ENCODE measurements at places on chromosomes 2 and 18.

DNA sequence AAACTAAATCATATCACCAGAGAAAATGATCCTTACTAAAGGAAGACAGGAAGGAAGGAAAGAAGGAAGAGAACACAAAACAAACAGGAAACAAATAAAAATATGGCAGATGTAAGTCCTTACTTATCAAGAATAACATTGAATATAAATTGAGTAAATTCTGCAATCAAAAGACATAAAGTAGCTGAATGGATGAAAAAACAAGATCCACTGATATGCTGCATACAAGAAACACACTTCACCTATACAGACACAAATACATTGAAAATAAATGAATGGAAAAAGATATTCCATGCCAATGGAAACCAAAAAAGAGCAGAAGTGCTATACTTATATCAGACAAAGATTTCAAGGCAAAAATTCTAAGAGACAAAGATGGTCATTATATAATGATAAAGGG lies 18.0 kb upstream of the SRD5A2 start:
- DNase-seq, result no peak

- DNase-seq, result no peak
Observed at GRCh38 chr2:58019229-58019628, 27.4 kb upstream of the VRK2 start.

DNA sequence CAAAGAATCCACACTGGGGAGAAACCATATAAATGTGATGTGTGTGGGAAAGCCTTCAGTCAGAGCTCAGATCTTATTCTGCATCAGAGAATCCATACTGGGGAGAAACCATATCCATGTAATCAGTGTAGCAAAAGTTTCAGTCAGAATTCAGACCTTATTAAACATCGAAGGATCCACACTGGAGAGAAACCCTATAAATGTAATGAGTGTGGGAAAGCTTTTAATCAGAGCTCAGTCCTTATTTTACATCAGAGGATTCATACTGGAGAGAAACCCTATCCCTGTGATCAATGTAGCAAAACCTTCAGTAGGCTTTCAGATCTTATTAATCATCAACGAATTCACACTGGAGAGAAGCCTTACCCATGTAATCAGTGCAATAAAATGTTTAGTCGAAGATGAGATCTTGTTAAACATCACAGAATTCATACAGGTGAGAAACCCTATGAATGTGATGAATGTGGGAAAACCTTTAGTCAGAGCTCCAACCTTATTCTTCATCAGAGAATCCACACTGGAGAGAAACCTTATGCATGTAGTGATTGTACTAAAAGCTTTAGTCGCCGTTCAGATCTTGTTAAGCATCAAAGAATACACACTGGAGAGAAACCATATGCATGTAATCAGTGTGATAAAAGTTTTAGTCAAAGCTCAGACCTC lies 16.7 kb upstream of the ZSCAN30 start:
- no peak for DNase-seq

- DNase-seq, result no peak
Observed at GRCh38 chr2:227347117-227347516, 22.1 kb downstream of the MFF start.

DNA sequence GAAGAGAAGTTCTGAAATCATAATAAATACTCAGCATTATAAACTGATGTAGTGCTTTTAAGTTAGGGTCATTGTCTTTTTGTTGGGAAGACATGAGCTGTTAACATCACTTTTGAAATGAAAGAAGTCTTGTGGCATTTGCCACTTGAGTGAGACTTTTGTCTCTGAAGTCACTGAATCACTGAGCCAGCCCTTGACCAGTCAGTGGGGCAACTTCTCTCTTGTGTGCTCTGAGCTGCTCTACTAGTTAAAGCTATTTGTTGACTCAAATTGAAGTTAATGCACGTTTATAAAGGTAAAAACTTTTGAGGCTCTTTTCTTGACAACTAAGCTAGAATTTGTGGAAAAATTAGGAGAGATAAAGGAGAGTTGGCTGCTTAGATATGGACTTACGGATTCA lies 6.7 kb downstream of the WDR43 start:
- no peak for DNase-seq

- no peak for DNase-seq
Observed at GRCh38 chr2:210541290-210541902, 15.0 kb upstream of the CPS1 start.

- DNase-seq, result no peak
Observed at GRCh38 chr2:3192920-3193319, 184.7 kb downstream of the EIPR1 start.

DNA sequence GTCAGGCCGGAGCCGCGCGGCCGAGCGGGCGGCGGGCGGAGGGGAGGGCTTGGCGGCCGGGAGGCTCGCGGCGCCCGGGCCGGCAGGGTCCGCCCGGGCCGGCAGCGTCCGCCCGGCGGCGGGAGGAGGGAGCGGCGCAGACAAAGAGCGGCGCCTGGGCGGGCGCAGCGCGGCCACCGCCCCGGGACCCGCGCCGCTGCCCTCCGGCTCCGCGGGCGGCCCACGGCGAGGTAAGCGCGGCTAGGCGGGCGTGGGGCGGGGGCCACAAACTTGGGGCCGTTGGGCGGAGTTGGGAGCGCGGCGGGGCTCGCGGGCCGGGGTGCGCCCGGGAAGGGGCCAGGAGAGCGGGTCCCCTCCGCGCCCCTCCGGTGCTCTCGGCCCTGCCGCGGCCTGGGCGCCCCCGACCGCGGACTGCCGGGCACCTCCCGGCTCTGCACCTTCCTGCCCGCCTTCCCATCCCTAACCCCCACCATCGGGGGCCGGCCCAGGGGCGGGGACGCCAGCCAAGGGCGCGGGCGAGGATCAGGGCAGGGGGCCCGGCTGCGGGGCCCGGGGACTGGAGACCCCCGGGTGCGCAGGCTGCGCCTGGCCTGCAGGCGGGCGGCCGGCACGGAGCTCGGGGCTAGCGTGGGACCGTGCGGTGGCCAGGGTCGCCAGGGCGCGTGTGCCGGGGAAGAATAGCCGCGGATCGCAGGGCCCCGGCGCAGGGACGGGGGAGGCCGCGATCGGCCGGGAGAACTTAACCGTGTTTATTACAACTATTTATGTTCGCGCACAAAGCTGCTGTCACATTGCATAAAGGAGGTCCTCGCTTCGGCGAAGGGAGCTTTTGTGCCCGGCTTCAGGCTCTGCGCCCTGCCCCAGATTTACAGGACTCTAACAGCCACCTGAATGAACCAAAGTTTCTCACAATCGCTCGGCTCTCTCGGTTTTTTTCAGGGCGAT lies at the start of gene NCK2:
Gene NCK2 (plus strand): TSS at position 4 of the 945 bp plus-strand sequence. CDS start 110,152 bp downstream, outside the sequence.
- no peak for DNase-seq

- no peak for DNase-seq
Observed at GRCh38 chr2:3728104-3729054, 25.0 kb downstream of the DCDC2C start.

- no peak for DNase-seq
Observed at GRCh38 chr2:240532031-240532775, 25.6 kb downstream of the ANKMY1 start.

GRCh38 chr2:100655936-100656534 lies 93.2 kb downstream of the PDCL3 start:
- no peak for DNase-seq

GRCh38 chr2:196096982-196097745 lies 28.5 kb upstream of the DNAH7 start:
- no peak for DNase-seq

DNA sequence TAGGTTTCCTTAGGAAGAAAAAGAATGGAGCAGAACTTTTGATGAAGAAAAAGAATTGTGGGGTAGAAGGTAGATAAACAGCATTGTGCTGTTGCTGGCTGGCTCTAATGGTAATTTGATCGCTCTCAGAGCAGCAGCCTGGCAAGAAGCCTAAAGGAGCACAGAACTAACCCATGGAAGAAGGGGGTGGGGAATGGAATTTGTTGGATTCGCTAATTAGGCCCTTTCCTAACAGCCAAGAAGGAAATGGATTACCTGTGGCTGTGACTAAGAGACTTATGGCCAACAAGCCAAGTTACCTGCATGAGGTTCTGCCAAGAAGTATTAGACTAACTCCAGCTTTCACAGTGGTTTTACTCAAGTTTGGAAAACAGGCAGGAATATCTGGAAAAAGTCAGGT lies 210.6 kb downstream of the IKZF2 start:
- no peak for DNase-seq

DNA sequence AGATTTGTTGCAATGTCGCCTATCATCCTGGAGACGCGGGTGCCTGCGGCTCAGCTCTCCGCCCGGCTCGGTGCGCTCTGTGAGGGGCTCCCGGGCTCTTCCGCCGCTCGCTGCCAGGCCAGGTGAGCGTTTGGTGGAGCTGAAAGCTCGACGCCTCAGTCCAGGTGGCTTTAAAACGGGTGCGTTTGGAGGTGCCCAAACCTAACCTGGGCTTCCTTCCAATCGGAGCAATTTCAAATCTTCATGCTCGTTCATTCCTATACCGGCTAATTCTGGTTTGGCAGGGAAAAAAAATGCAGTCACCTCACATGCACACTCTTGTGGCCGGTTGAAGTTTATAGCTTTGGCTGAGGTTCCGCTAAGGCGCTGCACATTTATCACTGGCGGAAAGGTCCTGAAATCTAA lies at the start of gene SLC16A14:
Gene SLC16A14 (minus strand): TSS at position 274 of the 405 bp plus-strand sequence. CDS start 9,572 bp downstream, outside the sequence.
- peak; percentile 31 for DNase-seq

DNA sequence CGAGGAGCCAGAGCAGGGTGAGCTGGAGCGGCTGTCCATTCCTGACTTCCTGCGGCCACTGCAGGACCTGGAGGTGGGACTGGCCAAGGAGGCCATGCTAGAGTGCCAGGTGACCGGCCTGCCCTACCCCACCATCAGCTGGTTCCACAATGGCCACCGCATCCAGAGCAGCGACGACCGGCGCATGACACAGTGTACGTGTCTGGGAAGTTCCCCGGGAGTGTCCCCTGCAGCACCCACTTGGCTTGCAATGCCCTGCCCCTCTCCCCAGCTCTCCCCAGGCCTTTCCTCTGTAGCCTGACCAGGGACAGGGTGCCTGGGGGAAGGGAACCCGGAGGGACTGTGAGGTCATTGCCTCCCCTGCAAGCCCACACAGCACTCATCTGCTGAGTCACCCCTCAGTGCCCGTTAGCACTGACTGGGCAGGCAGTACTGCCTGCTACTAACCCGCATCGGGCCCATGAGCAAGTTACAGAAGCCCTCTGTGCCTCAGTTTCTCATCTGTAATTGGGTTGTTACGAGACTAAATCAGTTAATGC lies 29.4 kb upstream of the GMPPA start:
- no peak for DNase-seq

DNA sequence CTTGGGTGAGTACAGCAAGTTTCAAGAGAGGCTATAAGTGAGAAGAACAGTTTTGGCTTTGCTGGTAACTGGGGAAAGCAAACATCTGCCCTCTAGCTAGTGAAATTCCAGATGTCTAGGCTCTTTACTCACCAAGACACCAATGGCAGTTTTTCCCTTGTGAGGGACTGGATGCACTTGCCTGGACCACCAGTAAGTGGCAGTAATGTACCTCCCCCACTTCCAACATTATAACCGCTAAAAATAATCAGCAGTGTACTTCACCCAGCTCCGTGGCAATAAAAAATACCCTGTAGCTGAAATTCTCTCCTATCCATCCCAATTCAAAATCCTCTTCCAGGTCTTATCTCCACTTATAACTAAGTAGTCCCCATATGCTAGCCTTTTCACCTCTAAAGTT lies 383.9 kb downstream of the ARHGAP15 start:
- peak; percentile 9 for DNase-seq

- no peak for DNase-seq
Observed at GRCh38 chr18:74861154-74861553, 263.5 kb downstream of the ZNF407 start.

DNA sequence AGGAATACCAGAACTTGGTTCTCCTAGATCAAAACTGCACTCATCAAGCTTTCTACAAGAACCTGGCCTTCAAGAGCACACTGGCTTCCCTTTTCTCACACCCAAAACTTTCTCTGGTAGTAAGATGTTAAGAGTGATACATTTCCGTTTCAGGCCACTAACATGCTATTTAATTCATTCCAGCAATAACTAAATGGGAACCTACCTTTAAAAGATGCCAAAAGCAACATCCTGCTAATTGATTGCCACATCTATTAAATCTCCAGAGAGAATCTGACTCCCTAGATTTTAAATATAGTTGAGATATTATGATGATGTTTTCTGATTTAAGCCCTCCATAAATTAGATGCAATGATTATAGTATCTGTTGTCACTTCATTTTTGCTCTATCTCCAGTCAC lies 71.6 kb downstream of the KCTD18 start:
- DNase-seq, result no peak

GRCh38 chr2:150228936-150229335 lies 258.5 kb downstream of the RND3 start:
- no peak for DNase-seq
